ENCODE measurements at places on chromosomes 7 and 10. TPM values are rescaled to one million over a fixed set of nuclear protein-coding genes. Genes with fewer than 3 reads are reported as not detected.

The PWWP2B gene
- total RNA-seq = 13.9 TPM

The XRCC2 gene
- 14.8 TPM for total RNA-seq

The RET gene
- 5.9 TPM for total RNA-seq

- peaks cover 3% of the 10 kb centered on the region for H3K27me3 ChIP-seq
- H3K4me1 ChIP-seq = no peaks in the 10 kb centered on the region
- H3K36me3 ChIP-seq = no peaks in the 10 kb centered on the region
Measured at GRCh38 chr10:75544386-75544785, 113.0 kb downstream of the LRMDA start.

DNA sequence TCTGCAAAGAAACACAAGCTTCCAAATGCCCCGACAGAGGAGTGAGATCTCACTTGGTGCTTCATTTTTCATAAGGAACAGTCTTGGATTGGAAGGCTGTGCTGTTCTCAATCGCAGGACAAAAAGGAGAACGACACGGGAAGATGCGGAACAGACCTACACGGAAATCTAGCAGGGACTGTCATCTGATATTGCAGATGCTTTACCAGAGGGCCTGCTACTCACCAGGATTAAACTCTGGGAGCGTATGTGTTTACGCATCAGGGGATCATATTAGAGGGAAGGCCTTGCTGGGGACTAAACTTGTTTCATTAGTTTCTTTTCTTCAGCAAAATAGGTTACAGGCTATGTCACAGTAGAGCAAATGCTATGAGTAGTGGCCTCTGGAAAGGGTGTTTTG, 82.8 kb upstream of the EEPD1 start:
- no peaks in the 10 kb centered on the region for H3K36me3 ChIP-seq
- H3K27me3 ChIP-seq = no peaks in the 10 kb centered on the region
- no peak overlapping the region for H3K4me3 ChIP-seq

- H3K4me1 ChIP-seq = no peaks in the 10 kb centered on the region
- H3K36me3 ChIP-seq = no peaks in the 10 kb centered on the region
- no peak overlapping the region for H3K27ac ChIP-seq
Measured at GRCh38 chr10:31709476-31709875, 219.2 kb downstream of the ARHGAP12 start.

DNA sequence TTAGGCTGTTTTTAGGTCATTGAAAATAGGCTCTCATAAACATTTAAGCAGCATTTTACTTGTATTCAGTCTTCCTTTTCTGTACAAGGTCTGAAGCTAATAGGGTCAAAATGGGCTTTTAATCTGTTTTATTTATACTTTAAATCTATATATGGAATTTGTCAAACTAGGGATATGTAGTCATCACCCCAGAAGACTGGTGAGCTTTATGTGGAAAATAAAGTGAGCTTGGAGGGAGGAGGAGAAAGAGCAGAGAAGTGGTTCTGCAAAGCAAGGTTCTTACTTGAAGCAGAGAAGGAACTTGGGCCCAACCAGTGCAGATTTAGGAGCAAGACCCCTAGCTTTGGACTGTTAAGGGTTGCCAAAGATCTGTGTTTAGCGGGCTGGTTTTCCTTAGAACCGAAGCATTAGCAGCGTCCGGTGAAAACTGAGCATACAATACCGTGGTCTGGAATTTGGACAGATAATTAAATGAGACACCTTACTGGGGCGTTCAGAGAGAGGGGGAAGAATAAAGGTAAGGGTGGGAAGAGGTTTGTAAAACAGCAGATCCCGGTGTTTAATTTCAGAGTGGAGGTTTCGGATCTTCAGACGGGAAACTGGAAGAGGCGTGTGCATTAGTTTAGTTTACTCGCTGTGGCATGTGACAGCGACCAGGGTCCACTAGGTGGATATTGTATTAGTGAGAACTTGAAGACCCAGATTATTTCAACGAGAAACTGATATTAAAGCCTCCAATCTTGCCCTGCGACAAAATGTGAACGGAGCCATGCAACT, 2.4 kb downstream of the BAMBI start:
- H3K27me3 ChIP-seq = peaks cover 6% of the 10 kb centered on the region
- no peak for DNase-seq
- H3K27ac ChIP-seq = no peak overlapping the region
- peaks cover 4% of the 10 kb centered on the region for H3K36me3 ChIP-seq

DNA sequence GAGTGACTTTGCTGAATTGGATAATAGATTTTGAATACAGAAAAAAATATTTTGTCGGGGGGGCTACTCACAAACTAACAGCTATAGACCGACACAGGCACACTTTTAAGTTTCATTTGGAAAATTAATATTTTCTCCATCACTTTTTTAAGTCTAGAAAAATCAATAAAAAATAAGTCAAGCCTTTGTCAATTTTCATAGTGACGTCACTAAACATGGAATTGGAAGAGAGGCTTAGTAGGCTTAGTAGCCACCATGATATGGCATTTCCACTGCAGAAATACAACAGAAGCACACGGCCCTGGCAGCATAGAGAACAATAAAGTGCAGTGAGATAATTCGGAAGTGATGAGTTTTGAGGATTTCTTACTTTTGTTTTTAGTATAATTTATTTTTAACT, 357.2 kb downstream of the RPS24 start:
- no peak overlapping the region for H3K27ac ChIP-seq
- peaks cover 32% of the 10 kb centered on the region for H3K27me3 ChIP-seq
- no peaks in the 10 kb centered on the region for H3K36me3 ChIP-seq
- no peaks in the 10 kb centered on the region for H3K4me1 ChIP-seq
- DNase-seq = no peak

All from HCT116 (cell line).